ENCODE measurements at places on chromosomes 16 and 17.
A peak's percentile ranks its signal among the peaks of the same experiment; 100 is the strongest.

GRCh38 chr16:78877114-78877655 is 723.4 kb downstream of the MAF start:
- no peak for DNase-seq

- no peak for DNase-seq
Measured at GRCh38 chr17:7191069-7191468, 11.9 kb upstream of the ASGR1 start.

- no peak for DNase-seq
Measured at GRCh38 chr17:49397586-49397985, 17.1 kb downstream of the PHB1 start.

GRCh38 chr16:53055541-53056391 is 975 bp downstream of the CHD9 start:
- DNase-seq, result no peak

DNA sequence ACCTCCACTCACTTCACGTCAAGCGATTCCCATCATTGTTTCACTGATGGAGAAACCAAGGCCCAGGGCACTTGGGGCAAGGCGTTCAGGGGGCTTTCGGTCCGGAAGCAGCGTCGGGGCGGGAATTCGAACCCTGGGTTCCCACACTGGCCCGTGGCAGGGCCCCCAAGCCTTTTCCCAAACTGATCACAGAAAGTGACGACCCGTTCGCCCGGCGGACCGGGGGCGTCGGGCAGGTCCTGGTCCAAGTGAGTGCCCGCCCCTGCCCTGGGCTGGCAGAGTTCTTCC is 856 bp upstream of the MON1B start:
- no peak for DNase-seq

- no peak for DNase-seq
Measured at GRCh38 chr17:53270936-53271335, 551.8 kb upstream of the KIF2B start.

GRCh38 chr16:83603723-83604570 is 203.8 kb upstream of the HSBP1 start:
- DNase-seq, result no peak

- no peak for DNase-seq
Measured at GRCh38 chr17:49333804-49334203, 28.2 kb downstream of the ZNF652 start.

- peak; percentile 95 for DNase-seq
Measured at GRCh38 chr16:68490829-68491575, 42.7 kb upstream of the SMPD3 start.

- no peak for DNase-seq
Measured at GRCh38 chr17:82887255-82888164, 47.7 kb upstream of the ZNF750 start.

DNA sequence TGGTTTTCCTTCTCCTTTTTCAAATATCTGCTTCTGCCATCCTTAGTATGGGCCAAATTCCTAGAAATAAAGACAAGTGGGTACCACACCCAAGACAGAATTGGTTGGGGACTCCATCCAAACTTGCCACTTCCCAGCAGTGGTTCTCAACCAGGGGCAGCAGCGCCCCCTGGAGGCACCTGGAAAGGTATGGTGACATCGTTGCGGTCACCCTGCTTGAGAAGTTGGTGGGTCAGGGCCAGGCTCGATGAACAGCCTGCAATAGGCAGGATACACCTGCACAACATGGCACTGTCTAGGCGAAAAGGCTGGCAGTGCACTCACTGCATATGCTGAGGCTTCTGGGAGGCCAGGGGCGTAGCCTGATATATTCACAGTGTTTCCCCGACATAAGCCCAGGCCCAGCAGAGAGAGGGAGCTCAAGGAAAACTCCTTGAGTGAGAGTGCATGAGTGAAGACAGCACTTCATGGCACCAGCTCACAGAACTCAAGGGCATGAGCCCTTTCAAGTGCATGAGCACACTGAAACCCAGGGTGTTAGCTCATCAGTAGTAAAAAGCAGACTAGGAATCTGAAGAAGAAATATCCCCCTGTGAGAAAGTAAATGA is 57.7 kb downstream of the CMC2 start:
- no peak for DNase-seq

- no peak for DNase-seq
Measured at GRCh38 chr16:1781758-1782407, 488 bp downstream of the SPSB3 start.

GRCh38 chr17:5413682-5414081 is 5.8 kb downstream of the NUP88 start:
- DNase-seq, result no peak

DNA sequence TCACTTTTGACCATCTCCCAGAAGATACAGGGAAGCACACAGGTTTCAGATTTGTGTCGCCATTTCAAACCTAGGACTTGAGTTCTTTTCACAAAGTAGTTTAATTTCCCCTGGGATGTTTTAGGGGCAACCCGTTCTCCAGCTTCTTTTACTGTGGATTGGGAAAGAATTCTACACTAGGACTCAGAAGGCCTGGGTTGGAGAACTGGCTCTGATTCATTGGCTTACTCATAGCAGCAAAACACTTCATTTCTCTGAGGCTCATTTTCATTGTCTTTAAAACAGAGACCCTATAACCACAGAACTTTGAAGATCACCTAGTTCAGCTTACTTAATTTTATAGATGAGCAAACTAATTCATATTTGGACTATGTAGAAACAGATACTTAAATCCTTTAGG is 175.9 kb upstream of the SALL1 start:
- no peak for DNase-seq

- no peak for DNase-seq
Measured at GRCh38 chr17:79818026-79818758, 21.0 kb downstream of the CBX4 start.

GRCh38 chr17:82238472-82239201 is 9.8 kb downstream of the SLC16A3 start:
- DNase-seq, result peak; percentile 96

DNA sequence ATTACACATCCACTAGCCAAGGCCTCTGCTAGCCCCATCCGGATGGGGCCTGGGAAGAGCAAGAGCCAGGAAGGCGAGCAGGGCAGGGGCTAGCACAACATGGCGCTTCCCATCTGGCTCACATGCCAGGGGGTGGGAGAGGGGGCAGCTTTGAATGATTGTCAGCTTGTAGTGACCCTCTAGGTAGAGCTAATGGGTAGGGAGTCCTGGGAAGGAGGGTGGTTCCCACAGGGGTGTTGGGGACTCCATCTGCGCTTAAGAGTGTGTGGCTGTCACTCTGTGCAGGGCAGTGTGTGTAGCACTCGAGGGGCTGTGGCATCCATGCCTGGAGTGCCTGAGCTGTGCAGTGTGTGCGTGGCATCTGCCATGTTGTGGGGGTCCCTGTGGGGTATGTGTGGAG is 24.5 kb downstream of the ARHGAP23 start:
- DNase-seq, result no peak

GRCh38 chr17:27630607-27631410 is at the start of gene LGALS9:
LGALS9 (plus strand) TSS chr17:27631188; CDS start chr17:27631266, 78 bp downstream.
- no peak for DNase-seq

GRCh38 chr16:49556249-49556605 is 182.6 kb downstream of the C16orf78 start:
- DNase-seq, result no peak

DNA sequence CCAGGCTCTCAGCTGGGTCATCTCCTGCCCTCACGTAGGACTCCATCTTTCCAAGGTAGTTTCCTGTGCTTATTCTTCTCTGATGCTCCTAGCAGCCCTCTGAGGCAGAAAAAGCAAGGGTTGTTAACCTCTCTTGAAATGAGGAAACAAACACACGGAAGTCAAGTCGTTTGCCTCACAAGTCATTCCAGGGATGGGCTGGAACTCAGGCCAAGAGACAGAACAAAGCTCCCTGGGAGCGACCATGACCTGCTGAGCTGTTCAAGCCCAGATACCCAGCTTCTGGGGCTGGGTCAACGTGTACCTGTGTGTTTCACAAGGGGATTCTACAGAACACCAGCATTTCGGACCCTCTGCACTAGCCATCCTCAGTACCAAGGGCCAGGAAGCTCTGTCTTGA is 28.1 kb downstream of the SRL start:
- DNase-seq, result no peak

DNA sequence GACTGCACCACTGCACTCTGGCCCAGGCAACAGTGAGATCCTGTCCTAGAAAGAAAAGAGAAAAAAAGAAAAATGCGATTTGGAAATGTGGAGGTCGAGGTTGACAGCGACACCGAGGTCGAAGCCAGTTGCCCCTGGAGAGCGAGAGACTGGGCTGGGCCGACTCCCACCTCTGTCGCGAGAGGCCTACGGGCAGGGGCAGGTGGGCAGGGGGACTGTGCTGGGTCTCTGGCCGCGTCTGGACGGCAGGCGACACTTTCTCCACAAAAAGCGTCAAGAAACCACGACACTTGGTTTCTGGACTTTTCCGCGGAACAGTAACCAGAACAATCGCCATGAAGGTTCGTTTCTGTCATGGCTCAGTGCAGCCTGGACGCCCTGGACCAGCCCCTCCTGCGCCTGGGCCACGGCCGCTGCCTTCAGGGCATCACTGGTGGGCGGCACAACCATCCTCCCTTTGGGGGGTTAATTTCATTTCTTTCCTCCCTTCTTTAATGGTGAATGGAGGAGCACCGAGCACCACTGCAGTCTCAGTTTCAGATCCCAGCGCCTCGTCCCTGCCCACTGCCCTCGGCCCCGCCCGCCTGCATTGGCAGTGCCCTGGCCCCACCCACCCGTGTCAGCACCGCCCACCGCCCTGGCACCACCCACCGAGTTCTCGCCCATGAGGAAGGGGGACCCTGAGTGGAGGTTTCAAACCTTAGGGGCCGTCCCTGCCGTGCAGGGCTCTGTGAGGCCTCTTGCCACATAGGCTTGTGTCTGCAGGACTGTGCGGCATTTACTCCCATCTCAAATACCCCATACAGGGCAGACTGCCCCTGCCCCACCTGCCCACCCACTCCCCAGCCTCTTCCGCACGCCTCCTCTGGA is 18.5 kb upstream of the CDH15 start:
- DNase-seq, result no peak

DNA sequence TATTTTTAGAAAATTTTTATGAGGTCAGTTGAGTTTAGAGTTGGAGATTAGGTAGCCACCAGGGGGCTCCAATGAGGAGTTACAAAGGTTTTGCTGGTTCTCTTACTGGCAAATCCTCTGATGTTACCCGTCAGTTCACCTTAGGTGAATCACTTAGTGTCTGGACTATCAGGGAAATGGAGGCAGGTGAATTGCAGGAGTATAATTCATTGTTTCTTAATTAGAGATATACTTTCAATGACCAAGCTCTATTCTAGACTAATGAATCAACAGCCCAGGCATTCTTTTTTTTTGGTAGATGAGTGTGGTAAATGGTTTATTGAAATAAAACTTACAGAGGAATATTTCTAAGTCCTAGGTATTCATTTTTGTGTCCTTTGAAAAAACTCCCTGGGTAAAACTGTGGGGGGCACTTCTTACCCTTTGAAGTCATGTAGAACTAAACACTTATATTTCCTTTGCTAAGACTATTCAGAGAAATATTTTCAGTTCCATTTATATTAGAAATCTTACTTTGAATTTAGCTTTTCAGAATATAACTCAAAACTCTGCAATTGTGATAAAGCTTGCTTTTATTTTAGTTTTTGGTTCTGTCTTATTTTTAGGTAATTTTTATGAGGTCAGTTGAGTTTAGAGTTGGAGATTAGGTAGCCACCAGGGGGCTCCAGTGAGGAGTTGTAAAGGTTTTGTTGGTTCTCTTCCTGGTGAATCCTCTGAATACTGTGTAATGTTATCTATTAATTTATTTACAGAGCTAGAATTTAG is 17.7 kb downstream of the PSMD11 start:
- no peak for DNase-seq

DNA sequence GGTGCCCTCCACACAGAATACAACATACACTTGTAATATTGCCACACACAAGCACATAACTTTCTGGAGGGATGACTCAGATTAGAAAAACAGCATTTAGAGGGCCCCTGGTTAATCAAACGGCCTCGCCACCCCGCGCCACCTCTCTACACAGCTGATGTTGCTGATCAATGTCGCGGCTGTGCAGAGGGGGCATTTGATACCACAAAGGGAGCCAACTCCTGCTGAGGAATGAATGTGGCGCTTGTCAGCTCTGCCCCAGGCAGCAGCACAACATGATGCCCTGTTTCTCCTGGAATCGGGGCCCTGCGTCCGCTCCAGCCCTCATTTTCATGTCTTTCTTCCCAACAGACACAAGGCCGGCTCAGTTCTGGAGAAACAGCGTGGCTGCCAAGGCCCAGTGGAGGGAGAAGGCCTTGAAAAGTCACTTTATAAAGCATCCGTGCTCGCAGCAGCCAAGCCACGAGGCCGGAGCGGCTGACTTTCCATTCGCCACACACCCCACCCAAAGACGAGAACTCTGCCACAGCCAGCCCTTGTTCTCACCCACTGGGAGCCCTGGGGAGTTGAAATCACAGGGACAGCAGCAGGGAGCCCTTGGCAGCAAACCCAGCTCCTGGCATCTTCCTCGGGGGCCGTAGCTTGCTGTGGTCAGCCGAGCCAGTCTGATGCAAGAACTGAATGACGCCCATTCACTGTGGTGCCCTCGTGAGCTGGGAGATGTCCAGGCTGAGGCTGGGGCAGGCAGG is 65.6 kb downstream of the XYLT1 start:
- no peak for DNase-seq

DNA sequence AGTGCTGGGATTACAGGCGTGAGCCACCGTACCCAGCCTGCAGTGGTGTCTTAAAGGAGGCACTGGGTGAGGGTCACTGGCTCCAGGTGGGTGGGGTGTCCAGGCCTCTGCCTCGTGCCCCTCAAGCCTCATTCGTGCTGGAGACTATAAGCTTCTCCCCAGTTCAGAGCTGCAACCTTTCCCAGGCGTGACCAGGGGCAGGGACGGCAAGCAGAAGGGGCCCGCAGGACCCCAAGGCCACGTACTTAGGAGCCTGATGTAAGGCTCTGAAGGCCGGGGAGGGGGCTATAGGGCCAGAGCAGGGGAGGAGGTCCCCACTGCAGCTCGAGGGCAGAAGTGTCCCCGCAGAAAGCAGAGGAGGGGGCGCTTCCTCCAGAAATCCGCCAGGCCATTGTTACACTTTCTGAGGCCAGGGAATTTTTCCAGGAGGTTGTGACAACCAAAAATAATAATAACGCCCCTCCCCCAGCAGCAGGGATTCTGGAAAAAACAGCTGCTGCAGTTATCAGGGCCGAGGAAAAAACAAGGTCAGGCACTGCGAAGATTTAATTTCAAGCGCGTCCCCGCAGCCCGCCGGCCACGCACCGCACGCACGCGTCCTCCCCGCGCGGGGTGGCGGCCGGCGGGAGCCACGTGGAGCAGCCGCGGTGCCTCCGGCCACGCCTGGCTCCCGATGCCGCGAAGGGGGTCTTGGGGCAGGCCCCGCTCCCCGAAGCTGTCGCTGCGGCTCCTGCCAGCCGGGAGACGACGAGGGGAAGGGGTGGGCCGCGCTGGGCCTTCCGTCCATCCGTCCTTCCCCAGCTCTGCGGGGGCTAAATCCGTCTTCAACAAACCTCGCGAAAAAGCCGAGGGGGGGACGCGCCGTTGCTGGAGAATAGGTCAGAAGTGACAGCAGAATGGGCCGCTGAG is 45.8 kb upstream of the SLC38A10 start:
- DNase-seq, result peak; percentile 65

- no peak for DNase-seq
Measured at GRCh38 chr16:78939597-78939996, 660.9 kb downstream of the MAF start.

- no peak for DNase-seq
Measured at GRCh38 chr17:32261417-32261736, 4.3 kb upstream of the RHBDL3 start.

GRCh38 chr17:10058921-10059683 is 139.3 kb downstream of the GAS7 start:
- DNase-seq, result no peak

Data from RWPE2 (cell line).